ENCODE measurements at places on chromosomes 7 and 10.

GRCh38 chr10:6046773-6047611, 15.2 kb downstream of the IL2RA start:
- no peak for DNase-seq

GRCh38 chr7:40057292-40057691, 77.1 kb downstream of the MPLKIP start:
- peak; percentile 13 for DNase-seq

DNA sequence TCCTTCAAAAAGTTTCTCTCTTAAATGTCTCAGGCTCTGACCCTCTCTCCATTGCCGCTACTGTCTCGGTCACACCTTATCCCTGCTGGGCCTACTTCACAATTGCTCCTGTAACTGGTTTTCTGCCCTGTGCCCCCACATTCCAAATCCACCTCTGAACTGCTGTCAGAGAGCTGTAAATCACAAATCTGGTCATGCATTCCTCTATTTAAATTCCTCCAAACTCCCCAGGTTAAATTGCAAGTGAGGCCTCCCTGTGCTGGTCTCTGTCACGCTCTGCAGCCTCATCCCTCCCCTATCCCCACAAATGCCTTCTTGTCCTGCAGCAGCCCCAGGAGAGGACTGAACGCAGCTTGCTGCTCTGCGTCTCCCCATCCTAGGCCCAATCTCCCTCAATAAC, 40.4 kb upstream of the CDCA7L start:
- DNase-seq = no peak

DNA sequence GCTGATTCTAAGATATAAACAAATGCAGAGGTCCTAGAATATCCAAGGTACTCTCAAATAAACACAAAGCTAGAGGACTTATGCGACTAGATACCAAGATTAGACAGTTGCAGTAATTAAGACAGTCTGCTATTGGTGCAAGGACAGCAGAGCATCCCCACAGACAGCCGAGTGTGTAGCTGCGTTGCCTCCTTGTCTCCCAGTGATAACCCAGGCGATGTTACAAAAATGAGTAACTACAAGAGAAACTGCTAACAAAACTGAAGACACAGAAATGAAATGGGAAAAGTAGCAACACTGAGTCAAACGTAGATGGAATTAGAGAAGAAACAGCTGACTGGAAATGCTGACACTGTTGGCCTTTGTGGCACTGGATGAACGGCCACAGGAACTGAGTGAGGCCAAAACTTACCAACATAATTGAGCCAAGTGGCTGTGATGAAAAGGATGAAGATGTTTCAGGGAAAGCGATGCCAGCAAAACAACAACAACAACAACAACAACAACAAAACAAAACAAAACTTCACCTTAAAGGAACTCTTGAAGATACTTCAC, 54.3 kb downstream of the BAIAP2L1 start:
- DNase-seq = no peak

GRCh38 chr10:110354322-110354766, 49.6 kb upstream of the SMNDC1 start:
- peak; percentile 87 for DNase-seq

DNA sequence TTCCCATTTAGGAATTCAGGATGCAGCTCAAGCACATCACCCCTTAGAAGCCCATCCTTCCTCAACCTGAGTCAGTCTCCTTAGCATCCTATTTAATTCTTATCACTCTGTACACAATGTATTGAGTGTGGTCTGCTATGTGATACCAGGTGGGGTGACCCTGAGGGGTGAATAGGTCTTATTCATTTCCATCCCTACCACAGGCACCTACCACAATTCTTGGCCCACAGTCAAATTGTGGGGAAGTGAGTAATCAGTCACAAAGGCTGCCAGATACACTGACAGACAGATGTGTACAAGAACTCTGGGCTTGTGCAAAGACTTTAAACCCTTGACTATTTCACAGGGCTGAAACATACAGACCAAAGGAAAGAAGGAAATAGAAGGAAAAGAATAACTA, 560.5 kb downstream of the PARD3 start:
- DNase-seq = peak; percentile 58

GRCh38 chr10:51932530-51932929, 233.1 kb upstream of the CSTF2T start:
- DNase-seq = no peak

- DNase-seq = no peak
Measured at GRCh38 chr10:8100366-8100765, 45.9 kb downstream of the GATA3 start.

- no peak for DNase-seq
Measured at GRCh38 chr7:12725575-12726316, 38.3 kb downstream of the ARL4A start.

DNA sequence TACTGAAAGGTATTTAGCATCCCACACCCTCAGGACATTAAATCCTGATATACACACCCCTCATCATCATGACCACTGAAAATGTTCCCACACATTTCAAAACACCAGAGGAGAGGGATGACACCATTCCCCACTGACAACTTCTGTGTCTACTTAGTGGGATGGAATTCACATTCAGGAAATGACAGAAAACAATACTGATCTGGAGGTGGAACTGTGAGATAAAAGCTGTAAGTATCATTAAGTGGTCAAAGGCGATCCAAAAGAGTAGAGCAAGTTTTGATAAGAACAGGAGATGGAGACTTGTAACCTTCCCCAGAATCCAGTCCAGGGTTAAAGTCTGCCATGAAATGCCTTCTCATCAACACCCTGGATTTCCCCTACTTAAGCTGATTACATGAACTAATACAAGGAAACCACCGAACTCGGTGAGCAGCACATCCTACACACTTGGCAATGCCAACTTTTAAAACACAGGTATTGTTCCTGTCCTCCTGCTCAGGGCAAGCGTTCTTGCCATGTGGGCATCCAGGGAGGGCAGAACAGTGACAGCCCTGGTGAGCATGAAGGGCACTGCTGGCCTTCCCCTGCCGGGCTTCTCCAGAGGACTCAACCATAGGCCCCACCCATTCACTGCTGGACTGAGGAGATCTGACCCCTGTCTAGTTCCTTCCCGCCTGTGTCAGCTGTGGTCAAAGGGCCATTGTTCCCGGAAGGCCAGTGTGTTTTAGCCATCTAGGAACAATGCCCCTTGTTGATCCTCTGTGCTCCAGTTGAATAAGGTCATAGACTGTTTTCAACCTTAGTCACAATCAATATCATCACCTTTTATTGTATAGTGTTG, 85.0 kb downstream of the SGMS1 start:
- DNase-seq = no peak

DNA sequence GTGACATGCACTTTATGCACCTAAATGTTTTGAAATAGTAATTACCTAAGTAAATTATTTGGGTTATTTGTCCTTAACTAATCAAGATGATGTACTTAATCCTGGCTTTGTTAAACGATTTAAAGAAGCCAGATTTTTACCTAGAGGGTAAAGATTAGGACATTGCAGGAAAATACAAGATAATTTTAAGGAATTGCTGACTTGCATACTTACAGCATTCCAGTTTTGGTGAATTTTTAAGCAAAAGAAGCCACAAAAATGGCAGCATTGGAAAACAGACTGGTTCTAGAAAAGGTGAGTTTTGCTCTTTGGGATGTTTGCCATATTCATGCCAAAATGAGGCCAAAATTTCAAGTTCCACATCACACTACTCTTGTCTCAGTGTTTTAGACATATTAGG, 33.4 kb downstream of the BCAP29 start:
- DNase-seq = no peak

DNA sequence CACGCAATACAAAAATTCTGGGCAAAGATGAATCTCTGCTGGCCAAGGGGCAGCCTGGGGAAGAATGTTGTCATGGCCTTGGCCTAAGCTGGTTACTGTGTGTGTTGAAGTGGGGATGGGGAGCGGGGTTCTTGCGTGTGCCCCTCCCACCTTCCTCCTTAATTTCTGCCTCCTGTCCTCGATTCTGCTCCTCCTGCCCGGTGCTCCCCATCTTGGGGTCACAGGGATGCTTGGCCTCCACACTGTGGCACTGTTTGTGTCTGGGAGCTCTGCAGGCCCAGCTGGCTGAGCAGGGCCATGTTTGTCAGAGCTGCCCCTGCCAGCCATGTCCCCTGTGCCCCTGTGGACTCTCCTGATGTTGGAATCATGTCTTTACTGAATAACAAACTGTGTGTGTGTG, 37.1 kb downstream of the RPS24 start:
- DNase-seq = no peak

DNA sequence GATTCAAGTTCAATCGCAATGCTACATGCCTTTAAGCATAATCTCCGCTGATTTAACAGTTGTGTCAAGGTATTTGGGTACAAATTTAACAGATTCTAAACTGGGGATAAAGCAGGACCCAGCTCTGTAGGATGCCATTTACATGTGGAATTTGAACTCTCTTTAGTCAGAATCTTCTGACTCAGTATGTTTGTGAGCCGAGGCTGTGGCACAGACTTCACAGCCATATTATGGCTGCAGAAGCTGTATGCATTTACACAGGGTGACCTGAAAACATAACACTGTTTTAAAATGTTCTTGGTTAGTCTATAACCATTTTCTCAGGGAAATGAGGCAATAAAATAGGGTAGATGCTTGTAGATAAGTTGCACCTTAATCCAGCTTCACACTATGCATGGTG, 8.7 kb downstream of the PDLIM1 start:
- DNase-seq = peak; percentile 52

GRCh38 chr10:13372524-13372923, 24.4 kb upstream of the SEPHS1 start:
- DNase-seq = no peak

DNA sequence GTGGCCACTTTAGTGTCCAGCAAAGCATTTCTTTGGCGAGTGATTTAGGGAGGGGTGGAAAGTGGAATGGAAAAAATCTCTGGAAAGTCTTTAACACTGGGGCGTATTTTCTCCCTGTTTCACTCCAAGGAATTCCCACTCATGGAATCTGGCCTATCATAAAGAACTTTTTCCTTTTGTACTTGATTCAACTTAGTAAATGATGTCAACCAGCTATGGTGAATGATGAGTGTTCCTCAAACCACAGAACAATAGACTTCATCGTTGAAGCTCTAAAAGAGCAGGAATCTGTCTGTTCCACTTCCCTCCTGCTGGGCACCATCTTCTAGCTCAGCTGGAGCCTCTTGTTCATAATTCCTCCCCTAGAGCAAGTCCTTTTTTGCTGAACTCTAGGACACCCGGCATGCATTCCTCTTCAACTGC, 66.5 kb downstream of the EPDR1 start:
- DNase-seq = peak; percentile 93

DNA sequence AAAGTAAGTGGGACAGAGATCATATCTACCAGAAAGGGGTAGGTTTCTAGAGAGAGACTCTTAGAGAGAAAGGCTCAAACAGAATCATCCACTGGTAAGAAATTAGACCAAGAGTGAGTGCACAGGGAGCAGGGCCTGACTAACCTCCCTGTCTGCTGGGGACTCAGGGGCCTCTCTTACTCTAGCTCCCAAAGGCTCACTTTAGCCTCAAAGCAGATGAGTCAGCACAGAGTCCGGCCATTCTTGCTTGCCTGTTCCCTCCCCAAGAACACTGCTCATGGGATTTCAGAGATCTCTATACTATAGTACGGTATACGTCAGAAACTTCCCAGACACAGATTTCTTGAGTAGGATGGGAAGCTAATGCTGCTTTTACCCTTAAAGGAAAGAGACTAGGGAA, 32.7 kb downstream of the RBM28 start:
- DNase-seq = no peak

DNA sequence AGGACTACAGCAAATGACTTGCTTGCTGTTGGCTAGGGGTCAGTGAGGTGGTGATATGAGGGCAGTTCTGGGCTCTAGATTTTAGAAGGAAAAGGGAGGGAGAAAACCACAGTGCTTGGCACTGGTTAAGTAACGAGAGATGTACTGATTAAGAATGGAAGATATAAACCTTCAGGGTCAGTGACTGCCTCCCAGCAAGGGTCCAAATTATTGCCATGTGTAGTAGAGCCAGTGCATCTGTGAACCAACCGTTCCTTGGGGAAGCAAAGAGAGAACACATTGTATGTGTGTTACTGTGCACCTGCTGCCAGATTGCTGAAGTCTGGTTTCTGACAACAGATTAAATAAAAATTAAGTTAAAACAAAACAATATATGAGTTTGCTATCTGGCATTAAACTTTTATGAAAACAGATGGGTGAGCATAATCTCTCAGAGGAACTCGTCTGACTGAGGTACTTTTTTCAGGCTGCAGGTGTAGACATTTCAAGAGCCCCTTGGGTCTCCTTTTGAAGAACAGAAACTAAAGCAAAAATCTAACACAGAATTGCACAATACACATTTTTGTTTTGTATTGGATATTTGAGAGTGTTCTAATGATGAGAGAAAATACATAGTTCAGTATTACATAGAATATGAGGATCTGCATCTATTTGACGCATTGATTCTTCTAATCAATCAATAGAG, 1120.6 kb downstream of the SORCS3 start:
- DNase-seq = no peak
